ENCODE measurements at places on chromosomes 11 and 22.

DNA sequence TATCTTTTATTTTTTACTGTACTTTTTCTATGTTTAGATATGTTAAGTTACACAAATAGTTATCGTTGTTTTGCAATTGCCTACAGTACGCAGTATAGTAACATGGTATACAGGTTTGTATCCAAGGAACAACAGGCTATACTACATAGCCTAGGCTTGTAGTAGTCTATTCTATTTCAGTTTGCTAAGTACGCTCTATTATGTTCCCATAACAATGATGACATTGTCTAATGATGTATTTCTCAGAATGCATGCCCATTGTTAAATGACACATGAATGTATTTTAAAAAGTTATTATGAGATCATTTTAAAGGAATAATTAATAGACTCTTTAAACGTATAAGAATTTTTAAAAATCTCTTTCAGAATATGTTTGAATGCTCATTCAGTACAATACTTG, 696.7 kb upstream of the CCDC90B start:
- DNase-seq, result no peak

DNA sequence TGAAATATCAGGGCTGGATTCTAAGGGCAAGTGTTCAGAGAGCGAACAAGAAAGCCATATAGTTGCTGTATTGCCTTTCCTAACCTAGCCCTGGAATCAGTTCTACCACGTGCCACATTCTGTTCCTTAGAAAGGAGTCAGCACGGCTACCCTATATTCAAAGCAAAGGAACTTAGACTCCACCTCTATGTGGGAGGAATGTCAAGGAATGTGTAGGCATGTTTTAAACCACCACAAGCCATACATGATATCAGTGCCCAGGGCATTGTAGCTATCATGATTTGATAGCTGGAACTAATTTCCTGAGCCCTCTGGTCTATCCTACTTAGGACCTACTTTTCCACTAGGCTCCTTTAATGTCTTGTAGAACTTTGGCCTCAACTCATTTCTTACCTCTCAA, 2.5 kb upstream of the EIF4ENIF1 start:
- DNase-seq, result no peak

- peak; percentile 62 for DNase-seq
These were observed 53.6 kb downstream of the GRAMD4 start for GRCh38 chr22:46673662-46674236.

DNA sequence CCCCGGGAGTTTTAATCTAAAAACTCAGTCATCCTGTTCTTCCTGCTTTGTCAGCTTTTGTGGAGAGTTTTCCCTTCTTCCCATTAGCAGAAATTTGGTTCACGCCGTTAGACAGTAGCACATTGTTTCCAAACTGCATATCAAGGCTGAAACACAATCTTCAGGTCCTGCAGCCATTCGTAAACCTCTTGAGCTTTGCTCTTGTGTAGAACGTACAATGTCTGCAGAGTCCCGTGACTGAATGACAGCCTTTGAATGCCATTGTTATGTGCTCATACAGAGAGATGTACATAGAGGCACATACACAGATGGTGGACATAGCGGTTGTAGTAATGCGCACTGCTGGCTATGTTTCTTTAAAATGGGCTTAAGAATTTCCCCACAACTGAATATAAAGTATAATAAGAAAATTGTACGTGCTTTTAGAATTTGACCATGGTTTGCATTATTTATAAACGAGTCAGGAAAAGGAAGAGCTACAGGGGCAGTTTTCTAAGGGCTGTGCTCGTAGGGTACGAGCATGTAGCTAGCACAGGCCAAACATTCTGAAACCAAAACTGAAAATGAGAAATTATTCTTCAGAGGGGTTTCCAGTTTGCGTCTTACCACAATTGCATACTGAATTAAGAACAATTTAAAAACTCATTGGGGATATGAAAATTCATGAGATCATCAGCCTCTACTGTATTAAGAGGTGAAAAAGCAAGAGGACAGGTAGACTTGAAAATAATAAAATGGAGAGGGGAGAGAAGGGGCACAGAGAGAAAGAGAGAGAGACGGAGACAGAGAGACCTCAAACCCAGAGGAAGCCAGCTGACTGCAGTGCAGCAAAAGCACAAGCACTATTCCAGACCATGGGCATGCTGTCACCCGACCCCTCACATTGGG, 310.1 kb downstream of the CADM1 start:
- DNase-seq, result no peak

DNA sequence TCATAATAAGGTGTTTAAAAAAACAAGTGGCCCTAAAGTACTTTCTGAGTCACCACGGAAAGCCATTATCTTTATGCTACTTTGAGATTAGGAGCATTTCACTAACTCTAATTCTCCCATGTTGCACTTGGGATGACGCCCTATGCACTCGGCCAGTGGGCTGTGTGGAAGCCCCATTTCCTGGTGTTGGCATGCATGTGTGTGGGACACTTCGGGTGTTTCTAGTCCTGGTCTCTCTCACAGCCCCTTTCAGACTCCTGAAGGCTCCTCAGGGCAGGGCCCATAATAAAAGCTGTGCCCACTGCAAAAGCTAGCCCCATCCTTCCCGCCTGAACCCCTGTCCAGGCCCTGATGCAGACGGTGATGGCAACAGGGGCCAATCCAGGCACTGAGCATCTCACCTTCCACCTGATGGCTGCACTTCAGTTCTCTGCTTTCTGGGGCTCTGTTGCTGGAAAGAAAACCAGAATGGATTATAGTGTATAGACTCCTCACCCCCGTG, 14.9 kb upstream of the FXYD2 start:
- DNase-seq, result no peak

DNA sequence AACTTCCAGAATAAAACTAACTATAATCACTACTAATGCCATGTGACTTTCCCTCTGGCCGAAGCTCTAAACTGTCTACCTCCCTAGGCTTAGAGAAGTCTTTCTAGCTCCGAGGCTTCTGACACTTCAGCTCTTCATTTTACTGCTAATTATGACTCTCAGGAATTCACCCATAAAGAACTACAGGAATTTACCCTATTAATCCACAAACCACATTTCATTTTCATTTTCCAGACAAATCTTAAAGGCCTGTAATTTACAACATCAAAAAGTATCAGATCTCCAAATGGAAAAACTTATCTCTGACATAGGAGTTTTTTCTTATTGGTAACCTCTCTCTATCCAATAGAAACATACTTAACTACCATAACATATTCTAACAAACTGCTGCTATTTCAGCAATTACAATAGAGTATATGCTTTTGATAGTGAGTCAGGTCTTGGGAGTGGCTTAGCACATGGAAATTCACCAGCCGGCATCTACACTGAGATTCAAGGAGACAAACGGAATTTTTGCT, 33.4 kb downstream of the MRTFA start:
- DNase-seq, result no peak

GRCh38 chr22:40519284-40519947, 117.1 kb downstream of the MRTFA start:
- no peak for DNase-seq

GRCh38 chr22:29831958-29832357, 6.1 kb downstream of the ASCC2 start:
- no peak for DNase-seq

- DNase-seq, result no peak
These were observed at the start of gene FIBIN for GRCh38 chr11:26993965-26994457. Gene FIBIN (plus strand): TSS chr11:26994112. CDS start chr11:26994527, 415 bp downstream.

- no peak for DNase-seq
These were observed 55.1 kb upstream of the GRK3 start for GRCh38 chr22:25509374-25509791.

GRCh38 chr11:130638033-130638432, 189.6 kb downstream of the ADAMTS15 start:
- DNase-seq, result no peak

DNA sequence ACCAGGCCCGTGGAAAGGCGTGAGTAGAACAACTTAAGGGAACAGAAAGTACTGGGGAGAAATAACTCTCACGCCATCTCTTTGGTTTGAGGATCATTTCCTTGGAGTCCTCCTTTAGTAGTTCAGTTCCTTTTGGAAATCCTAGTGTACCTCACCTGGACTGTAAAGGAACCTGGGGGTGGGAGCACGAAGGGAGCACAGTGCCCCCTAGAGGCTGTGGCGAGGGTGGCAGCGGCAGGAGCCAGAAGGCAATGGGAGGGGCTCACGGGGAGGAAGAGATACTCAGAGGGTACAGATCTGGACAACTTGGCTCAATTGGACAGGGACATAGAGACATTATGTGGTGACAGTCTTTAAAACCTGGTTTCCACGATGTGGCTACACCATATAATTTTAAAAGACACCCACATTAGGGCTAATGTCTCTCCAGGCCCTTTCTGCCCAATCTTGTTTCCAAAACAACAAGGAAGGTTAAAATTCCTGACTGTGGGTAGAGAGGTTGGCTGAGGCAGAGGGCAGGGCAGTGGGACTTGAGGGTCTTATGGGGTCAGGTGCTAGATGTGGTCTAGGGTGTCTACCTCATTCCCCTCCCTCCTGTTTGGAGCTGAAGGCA, 87.0 kb downstream of the CSNK2A3 start:
- DNase-seq, result peak; percentile 54

DNA sequence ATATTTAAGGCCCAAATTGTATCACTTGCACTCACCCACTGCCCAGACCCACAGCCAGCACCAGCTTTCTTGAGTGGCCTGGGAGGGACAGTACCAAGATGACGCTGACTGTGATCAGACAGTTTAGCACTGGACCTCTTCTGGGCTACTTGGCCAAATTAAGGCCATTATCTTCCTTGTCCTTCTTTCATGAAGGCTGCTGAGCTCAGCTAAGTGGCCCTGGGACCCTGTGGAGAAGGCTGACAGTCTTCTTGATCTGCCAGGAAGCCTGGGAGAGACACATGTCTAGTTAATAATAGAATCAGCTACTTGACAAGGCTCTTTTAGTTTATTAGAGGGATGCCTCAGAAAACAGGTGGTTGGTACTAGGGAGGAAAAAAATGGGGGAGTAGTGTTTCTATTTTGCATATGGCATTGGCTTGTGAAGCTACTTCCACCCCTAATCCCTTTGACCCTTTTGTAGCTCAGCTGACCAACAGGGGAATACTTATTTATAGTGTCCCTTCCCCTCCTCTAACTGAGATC, 127.9 kb upstream of the NTM start:
- no peak for DNase-seq

DNA sequence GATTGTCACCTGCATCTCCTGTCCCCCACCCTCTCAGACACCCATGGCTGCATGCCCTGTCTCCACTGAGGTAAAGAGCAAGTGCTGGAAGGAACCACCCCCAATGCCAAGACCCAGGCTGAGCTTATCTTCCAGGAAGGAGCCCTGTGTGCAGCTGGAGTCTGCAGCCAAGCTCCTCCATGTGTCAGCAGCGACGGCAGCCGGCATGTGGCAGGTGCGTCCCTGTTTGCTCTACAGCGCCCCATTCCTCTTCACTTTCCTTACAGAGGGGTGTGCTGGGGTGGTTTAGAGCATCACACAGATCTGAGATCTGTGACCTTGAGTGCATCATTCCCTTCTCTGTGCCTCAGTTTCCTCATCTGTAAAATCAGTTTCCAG, 7.7 kb upstream of the MN1 start:
- DNase-seq, result no peak

GRCh38 chr11:38014405-38014804, 1416.4 kb upstream of the RAG2 start:
- no peak for DNase-seq

DNA sequence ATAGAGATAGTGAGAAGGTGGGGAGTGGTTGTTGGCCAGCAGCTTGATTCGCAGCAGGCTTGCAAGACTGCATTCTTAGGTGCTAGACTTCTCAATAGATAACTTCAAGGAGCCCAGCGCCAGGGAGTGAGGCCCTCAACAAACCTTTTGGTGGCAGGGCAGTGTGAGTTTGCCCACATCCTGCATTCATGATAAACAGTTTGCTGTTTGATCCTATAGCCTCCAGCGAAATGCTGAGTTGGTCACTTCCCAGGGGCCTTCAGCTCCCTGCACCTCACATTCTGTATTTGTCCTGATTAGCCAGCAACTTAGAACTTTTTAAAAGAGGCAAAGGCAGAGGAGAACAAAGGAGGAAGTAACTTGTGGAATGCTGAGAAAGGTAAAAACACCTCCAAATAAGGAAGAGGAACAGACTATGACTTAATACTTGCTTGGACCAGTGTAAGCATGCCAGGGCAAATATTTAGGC, 25.1 kb downstream of the OR10A6 start:
- no peak for DNase-seq

DNA sequence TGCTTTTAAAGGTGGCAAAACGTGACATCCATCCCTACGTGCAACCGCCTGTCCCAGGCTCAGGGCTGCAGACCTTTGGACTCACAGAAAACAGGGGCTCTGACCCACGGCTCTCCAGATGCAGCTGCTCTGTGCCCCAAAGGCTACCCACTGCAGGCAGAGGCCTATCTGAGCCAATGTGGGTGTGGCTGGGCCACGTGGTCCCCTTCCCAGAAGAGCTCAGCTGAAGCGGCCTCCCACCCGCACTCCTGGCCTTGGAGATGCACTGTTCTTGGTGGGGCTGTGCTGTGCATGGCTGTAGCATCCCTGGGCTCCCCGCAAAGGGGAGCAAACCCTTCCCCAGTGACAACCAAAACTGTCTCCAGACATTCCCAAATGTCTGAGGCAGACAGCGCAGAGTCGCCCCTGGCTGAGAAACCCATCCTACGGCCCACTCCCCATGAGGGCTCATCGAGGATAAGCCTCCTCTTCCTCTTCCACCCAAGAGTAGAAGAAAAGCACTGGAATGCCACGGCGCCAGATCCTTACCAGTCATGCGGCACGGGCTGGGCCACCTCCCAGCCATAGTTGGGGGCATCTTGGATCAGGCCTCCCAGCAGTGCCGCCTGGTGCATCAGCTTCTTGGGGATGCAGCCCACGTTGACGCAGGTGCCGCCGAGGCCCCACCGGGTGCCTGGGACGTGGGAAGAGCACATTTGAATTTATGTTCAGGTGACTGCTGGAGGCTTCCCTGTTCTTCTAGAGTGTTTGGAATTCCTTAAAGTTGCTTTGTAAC, 23.1 kb upstream of the COMT start:
- DNase-seq, result no peak

DNA sequence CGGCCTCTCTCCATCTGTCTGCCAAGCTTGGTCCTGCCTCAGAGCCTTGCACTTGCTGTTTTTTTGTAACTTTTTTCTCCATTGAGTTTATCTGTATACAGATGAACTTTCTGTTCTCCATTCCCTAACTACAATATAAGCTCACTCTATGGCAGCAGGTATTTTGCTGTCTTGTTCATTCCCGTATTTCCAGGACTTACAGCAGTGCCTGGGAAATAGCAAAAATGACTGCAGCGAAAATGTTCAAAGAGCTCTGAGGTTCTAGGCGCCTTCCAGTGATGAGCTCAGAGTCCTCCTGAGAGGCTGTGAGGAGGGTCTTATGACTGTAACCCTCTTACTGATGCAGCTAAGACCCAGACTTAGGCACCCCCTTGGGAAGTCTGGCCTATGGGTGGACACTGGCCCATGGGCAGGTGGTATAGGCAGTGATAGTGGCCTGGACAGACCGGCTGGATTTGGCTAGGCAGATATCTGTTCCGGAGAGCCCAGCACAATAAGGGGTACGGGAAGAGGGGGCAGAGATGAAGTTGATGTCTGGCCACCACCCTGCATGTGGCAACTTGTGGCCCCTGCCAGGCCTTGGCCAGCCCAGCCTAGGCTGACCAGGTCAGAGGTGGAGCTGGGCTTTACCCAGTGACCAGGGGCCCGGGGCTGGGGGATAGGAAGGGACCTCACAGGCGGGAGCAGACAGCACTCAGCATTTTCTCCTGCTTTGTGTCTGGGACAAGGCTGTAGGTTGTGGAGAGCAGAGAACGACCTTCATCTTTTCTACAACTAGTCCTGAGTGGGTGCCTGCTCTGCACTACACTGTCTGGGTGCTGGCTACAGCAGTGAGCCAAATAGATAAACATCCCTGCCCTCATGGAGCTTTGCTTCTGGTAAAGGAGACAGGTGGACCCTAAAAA, 4.6 kb downstream of the ATF4 start:
- DNase-seq, result no peak
